ENCODE measurements at places on chromosomes 7 and 10.
A peak's percentile ranks its signal among the peaks of the same experiment; 100 is the strongest.

DNA sequence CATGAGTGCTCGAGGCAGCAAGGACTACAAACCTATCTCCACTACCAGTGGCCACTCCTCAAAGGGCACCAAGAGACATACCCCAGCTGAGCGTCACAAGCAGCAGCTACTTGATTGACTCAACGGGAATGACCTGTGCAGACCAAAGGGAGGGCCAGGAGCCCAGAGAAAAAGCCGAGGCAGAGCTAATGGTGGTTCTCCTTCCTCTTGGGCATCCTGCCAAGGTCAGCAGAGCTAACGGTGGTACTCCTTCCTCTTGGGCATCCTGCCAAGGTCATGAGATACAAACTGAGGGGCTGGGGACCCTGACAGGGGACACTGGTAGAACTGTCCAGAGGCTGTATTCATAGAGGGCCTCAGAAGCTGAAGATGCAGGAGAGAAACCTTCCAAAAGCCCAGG is 60.4 kb downstream of the FAM53B start:
- DNase-seq, result no peak

GRCh38 chr10:119896937-119897770 is 4.6 kb downstream of the SEC23IP start:
- DNase-seq, result peak; percentile 49

DNA sequence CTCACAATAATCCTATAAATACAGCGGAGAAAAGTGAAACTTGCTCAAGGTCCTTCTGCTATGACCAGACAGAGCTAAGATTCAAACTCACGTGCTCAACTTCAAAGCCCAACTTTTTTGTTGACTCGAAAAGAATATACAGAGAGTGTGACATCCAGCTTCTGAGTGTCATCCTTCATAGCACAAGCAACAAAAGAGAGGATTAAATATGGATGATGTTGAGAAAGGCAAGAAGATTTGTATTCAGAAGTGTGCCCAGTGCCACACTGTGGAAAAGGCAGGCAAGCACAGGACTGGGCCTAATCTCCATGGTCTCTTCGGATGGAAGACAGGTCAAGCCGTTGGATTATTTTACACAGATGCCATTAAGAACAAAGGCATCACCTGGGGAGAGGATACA is 2.1 kb upstream of the FAM3C start:
- DNase-seq, result no peak

- DNase-seq, result no peak
Observed at GRCh38 chr10:6929148-6929830, 349.2 kb upstream of the PRKCQ start.

- DNase-seq, result no peak
Observed at GRCh38 chr7:5083311-5083711, 37.7 kb downstream of the RBAK start.

DNA sequence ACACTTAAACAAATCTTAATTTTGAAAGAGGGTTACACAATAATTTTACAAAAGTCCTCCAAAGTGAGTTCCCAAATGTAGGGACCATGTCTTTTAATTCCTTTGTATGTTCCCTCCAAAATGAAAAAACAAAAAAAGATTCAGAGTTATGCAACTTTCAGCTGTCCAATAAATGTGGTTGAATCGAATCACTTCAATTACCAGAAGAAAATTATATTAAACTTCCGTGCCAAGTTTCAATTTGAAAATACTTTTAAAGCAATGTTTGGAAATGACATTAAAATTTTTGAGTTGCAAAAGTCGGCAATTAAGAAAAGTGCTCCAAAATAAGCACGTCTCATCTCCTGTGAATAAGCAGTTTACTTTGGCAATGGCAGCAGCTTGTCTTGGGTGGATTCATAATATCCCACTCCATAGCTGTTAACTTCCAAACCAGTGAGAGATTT is 60.3 kb upstream of the C1GALT1 start:
- DNase-seq, result no peak

DNA sequence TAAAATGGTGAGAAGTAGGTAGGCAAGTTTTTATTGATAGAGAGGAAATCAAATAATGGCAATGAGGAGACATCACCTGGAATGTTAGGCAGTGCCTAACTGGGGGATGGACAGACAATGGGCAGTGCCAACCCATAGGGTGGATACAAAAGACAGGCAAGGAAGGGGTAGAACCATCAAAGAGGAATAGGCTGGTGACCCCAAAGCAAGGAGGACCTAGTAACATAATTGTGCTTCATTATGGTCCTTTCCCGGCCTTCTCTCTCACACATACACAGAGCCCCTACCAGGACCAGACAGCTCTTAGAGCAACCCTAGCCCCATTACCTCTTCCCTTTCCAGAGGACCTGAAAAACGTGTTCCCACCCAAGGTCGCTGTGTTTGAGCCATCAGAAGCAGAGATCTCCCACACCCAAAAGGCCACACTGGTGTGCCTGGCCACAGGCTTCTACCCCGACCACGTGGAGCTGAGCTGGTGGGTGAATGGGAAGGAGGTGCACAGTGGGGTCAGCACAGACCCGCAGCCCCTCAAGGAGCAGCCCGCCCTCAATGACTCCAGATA is 30.0 kb downstream of the PRSS2 start:
- DNase-seq, result no peak

Measured in fibroblast of pulmonary artery (primary cell).